ENCODE measurements at places on chromosomes 3 and 15. TPM values are rescaled to one million over a fixed set of nuclear protein-coding genes. Genes with fewer than 3 reads are reported as not detected.

SOX2 gene
- polyA plus RNA-seq = not detected

SPINT1 gene
- polyA plus RNA-seq = 5.3 TPM

IQCF5 gene
- polyA plus RNA-seq = not detected

FAM107A gene
- polyA plus RNA-seq = not detected

LDHAL6B gene
- not detected for polyA plus RNA-seq

SEMA3G gene
- polyA plus RNA-seq = not detected

ANKRD34C gene
- not detected for polyA plus RNA-seq

ITIH1 gene
- not detected for polyA plus RNA-seq

PLIN1 gene
- not detected for polyA plus RNA-seq

STT3B gene
- 183 TPM for polyA plus RNA-seq

CLDN1 gene
- polyA plus RNA-seq = not detected

MOBP gene
- not detected for polyA plus RNA-seq

ATP8B4 gene
- polyA plus RNA-seq = not detected

OSBPL10 gene
- polyA plus RNA-seq = not detected

PLAAT1 gene
- not detected for polyA plus RNA-seq

RASGRF1 gene
- polyA plus RNA-seq = not detected

CPN2 gene
- polyA plus RNA-seq = not detected

AHSG gene
- polyA plus RNA-seq = not detected

GUCA1C gene
- polyA plus RNA-seq = not detected

KIF23 gene
- polyA plus RNA-seq = not detected

POLR2H gene
- 58.8 TPM for polyA plus RNA-seq
